ENCODE measurements at places on chromosomes 5 and 9.

- DNase-seq, result no peak
- H3K4me1 ChIP-seq, result peaks cover 57% of the 10 kb centered on the region
Observed at GRCh38 chr9:133533857-133534256, 647 bp upstream of the ADAMTSL2 start.

DNA sequence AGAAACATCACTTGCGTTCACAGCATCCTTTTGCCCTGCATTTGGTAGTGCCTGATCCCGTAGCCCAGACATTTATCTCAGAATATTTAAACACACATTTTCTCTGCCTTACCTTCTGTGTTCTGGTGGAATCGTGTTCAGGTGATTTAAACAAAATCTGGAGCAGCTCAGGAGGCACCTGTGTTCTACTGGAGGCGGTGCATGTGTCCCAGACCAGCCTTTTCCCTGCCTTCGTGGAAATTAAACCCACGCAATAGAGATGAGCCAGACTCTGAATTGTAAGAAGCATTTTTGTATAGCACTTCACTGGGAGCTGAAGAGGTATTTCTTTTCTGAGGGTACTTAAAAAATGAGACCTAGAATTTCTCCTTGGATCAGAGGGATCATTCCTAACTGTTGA, 212.5 kb downstream of the MAST4 start:
- H3K27ac ChIP-seq, result no peak overlapping the region
- no peak for DNase-seq
- no peak overlapping the region for H3K4me3 ChIP-seq
- H3K36me3 ChIP-seq, result no peaks in the 10 kb centered on the region

DNA sequence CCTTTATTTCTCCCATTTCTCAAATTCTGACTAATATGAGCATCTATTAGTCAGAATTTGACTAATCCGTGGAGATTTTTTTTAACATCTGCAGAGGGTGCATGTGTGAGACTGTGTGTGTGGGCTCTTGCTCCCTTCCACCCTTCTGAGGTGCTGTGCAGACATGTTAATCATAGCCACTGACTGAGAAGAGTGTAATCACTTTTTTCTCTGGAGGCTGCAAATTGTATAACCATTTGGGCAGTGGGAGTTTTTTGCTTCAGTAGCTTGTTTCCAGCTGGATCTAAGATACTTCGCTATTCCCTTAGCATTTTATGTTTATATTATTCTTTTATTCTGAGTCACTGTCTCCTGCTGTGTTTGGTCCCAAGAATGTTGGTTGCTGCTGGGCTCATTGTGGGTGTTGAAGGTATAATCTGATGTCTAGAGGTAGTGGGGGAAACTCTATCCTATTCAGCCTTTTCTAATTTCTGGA, 66.2 kb downstream of the ARHGEF28 start:
- H3K36me3 ChIP-seq, result no peaks in the 10 kb centered on the region
- no peak for DNase-seq
- no peak overlapping the region for H3K27ac ChIP-seq
- H3K4me1 ChIP-seq, result peaks cover 14% of the 10 kb centered on the region
- no peak overlapping the region for H3K4me3 ChIP-seq
- peaks cover 4% of the 10 kb centered on the region for H3K27me3 ChIP-seq

GRCh38 chr9:134792627-134793026, 88.0 kb upstream of the FCN2 start:
- no peak overlapping the region for H3K27ac ChIP-seq
- H3K4me3 ChIP-seq, result no peak overlapping the region
- peaks cover 4% of the 10 kb centered on the region for H3K36me3 ChIP-seq
- peaks cover 35% of the 10 kb centered on the region for H3K4me1 ChIP-seq

- H3K27ac ChIP-seq, result no peak overlapping the region
- H3K36me3 ChIP-seq, result no peaks in the 10 kb centered on the region
- H3K27me3 ChIP-seq, result no peaks in the 10 kb centered on the region
- H3K4me3 ChIP-seq, result no peak overlapping the region
- DNase-seq, result no peak
Observed at GRCh38 chr9:70020991-70021571, 22.6 kb upstream of the MAMDC2 start.

DNA sequence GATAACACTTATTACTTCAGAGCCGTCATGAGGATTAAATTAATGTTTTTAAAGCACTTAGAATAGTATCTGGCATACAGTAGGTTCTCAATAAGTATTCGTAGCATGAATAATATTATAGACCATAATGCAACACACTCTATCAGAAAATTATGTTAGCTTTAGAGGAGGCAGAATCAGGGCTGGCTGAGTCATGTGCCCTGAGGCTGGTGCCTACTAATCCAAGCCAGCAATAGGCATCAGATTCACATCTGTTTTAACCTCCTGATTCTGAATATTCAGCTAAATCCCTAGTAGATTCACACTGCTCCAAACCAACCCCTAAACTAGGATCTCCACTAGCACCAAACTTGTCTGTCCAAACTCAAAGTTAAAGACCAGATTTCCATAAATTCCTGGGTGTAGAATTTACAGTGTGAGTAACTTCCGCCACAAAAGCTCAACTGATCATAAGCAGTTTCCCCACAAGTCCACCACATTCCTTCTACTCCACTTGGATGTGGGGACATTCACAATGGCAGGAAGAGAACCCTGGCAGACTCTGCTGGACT, 170.0 kb upstream of the DAPK1 start:
- no peak overlapping the region for H3K4me3 ChIP-seq
- peaks cover 16% of the 10 kb centered on the region for H3K4me1 ChIP-seq
- no peak for DNase-seq
- no peak overlapping the region for H3K27ac ChIP-seq
- H3K36me3 ChIP-seq, result peaks cover 6% of the 10 kb centered on the region

GRCh38 chr5:1012900-1013237, 4.3 kb downstream of the NKD2 start:
- H3K27ac ChIP-seq, result no peak overlapping the region
- H3K4me1 ChIP-seq, result peaks cover 37% of the 10 kb centered on the region
- peaks cover 31% of the 10 kb centered on the region for H3K27me3 ChIP-seq
- no peaks in the 10 kb centered on the region for H3K36me3 ChIP-seq

- no peak overlapping the region for H3K27ac ChIP-seq
- peaks cover 72% of the 10 kb centered on the region for H3K36me3 ChIP-seq
- peaks cover 3% of the 10 kb centered on the region for H3K4me1 ChIP-seq
- no peak overlapping the region for H3K4me3 ChIP-seq
- no peak for DNase-seq
Observed at GRCh38 chr5:76467216-76467615, 64.1 kb downstream of the IQGAP2 start.

DNA sequence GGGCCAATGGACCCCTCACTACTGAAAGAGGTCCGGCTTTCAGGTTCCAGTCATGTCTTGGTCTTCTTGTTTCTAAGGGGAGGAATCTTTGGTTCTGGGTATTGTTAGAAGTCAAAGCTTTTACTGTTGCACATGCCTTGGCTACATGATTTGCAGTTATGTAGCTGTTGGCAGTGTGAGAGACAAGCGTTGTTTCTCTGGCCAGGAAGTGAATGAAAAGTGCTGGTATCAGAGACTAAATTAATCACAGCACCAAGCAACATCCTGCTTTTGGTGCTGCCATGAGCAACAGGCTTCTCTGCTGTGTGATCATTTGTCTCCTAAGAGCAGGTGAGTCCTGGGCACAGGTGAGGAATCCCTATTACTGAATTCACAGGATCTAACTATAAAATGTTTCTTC, 100.1 kb upstream of the PRSS3 start:
- no peak overlapping the region for H3K4me3 ChIP-seq
- DNase-seq, result no peak

- no peaks in the 10 kb centered on the region for H3K27me3 ChIP-seq
- DNase-seq, result no peak
- H3K27ac ChIP-seq, result no peak overlapping the region
- H3K4me1 ChIP-seq, result no peaks in the 10 kb centered on the region
Observed at GRCh38 chr5:102279711-102280110, 16.4 kb downstream of the SLCO4C1 start.

DNA sequence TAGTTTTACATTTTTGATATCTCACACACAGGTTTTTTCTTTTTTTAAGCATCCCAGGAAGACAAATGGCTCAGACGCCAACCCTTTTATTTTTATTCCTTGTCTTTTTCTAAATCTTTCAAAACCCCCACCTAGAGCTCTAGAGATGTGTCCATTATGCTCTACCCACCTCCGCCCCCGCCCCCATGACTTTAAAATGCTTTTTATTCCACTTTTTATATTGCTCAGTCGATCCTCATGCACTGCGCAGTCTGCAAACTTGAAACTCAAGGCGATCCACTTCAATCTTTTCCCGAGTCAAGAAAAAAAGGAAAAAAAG, 411 bp upstream of the MAT2B start:
- no peak for DNase-seq
- peaks cover 24% of the 10 kb centered on the region for H3K36me3 ChIP-seq
- H3K4me3 ChIP-seq, result peak overlapping the region; percentile 98

DNA sequence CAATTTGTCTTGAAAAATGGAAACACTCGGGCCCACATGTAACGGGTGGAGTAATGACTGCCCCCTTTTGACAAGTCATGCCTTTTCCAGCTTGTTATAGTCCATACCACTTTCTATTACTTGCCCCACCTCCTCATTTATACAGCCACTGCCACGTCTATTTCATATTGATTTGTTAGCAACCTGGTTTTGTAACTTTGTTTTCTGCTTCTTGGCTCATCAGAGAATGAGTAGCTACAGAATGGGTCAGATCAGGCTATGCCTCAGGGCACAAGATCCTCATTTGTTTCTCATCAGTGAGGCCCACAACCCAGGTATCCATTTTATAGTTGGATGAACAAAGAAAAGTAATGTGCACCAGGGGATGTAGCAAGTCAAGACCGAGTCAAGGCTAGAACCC, 1.7 kb downstream of the GFRA3 start:
- peaks cover 32% of the 10 kb centered on the region for H3K4me1 ChIP-seq
- H3K27me3 ChIP-seq, result peaks cover 53% of the 10 kb centered on the region
- H3K36me3 ChIP-seq, result no peaks in the 10 kb centered on the region

DNA sequence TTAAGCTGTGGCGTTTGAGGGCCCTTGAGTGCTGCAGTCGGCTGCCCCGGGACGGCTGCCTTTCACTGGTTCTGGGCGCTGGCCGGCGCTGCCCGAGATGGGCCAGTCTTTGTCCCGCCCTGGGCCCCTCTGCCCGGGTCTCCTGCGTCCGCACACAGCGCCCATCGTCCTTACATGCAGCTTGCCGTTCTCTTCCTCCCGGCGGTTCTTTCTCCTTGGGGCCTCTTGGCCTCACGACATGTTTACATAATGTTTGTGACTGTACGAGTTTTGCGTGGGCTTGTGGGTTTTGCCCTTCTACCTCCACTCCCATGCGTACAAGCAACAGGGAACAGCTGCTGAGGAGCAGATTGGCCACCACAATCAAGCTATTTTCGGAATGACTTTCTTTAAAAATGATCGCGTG, 618 bp downstream of the TNPO1 start:
- peaks cover 43% of the 10 kb centered on the region for H3K4me1 ChIP-seq
- DNase-seq, result no peak
- peaks cover 24% of the 10 kb centered on the region for H3K36me3 ChIP-seq
- H3K4me3 ChIP-seq, result peak overlapping the region; percentile 99
- no peaks in the 10 kb centered on the region for H3K27me3 ChIP-seq

Data from nephron progenitor cell (in vitro differentiated cells).